H1 (cell line): ENCODE measurements at places on chromosomes 16 and 17. TPM values are rescaled to one million over a fixed set of nuclear protein-coding genes. Genes with fewer than 3 reads are reported as not detected.

The HSD17B1 gene
- 0.88 and 1.1 TPM in 2 replicates for total RNA-seq

- no peak for DNase-seq
Measured at GRCh38 chr17:34464812-34465211, 101.8 kb upstream of the CCL1 start.

DNA sequence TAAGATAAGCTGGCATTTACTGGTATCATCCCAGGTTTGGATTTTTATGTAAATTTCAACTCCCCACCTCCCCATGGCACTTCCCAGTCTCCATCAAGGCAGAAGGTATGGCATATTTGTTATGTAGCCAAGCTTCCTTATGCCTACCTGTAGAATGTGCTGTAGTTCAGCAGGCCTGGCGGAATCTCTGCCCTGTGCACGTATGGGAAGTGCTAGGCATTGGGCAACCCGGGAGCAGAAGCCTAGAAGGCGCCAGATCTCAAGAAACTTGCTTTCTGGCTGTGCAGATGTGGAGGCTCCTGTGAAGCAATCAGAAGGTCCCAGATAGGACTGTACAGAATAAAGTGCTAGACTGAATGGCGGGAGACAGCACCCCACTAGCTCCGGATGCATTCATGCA is 64.7 kb downstream of the SNX20 start:
- DNase-seq = no peak

- no peak for DNase-seq
Measured at GRCh38 chr17:79090443-79091225, 16.0 kb downstream of the ENGASE start.

- DNase-seq = no peak
Measured at GRCh38 chr17:65794572-65794971, 233.1 kb upstream of the AXIN2 start.

DNA sequence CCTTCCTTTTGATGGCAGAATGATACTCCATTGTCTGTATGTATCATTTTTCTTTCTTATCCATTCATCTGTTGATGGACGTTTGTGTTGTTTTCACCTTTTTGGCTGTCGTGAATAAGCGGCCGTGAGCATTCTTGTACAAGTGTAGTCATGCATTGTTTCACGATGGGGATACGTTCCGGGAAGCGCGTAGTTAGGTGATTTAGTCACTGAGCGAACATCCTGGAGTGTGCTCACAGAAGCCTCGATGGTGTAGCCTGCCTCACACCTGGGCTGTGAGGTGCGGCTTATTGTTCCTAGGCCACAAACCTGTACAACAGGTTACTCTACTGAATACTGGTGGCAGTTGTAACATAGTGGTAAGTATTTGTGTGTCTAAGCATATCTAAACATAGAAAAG is 136.5 kb downstream of the CMIP start:
- no peak for DNase-seq

GRCh38 chr16:55001931-55002330 is 71.3 kb downstream of the IRX5 start:
- DNase-seq = no peak
